ENCODE measurements at places on chromosomes 3 and 15.

GRCh38 chr3:165196577-165197480 is 645 bp upstream of the SLITRK3 start:
- peak; percentile 10 for DNase-seq

GRCh38 chr15:91954292-91954691 is 100.8 kb downstream of the SLCO3A1 start:
- no peak for DNase-seq

- DNase-seq = no peak
Measured at GRCh38 chr3:177928172-177928873, 607.9 kb upstream of the KCNMB2 start.

- DNase-seq = no peak
Measured at GRCh38 chr3:114332342-114333179, 38.7 kb downstream of the TIGIT start.

DNA sequence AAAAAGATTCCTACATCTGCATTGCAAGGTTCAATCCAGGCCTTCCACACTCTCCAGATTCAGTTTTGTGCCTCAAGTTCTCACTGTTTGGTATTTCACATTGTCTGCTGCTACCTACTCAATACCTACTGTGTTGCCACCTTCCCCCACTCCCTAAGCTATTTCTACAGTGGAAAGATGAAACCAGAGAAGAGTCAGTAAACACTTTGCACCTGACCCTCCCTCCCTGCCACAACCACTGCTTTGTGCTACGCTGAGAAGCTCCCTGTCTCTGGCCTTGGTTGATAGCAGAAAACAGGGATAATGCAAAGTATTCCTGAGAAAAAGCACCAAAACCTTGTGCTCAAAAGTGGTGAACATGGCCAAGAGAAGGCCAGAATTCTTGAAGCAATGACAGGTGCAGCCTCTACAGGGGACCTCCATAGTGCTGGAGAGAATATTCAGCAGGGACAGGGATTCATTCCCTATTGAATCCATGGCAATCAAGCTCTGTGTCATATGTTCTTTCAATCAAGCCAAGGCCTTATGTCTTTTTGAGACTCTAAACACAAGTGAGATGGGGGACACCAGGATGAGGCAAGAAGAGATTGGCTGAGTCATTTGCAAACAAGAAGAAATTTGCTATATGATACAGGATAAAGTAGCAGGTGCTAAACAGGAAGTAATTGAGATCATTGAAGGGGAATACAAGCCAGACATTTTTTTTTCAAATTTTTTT is 83.5 kb upstream of the LIPC start:
- no peak for DNase-seq

Measured in cerebellar nuclear complex (tissue), 1 donor.